ENCODE measurements at places on chromosomes 1 and 21.

DNA sequence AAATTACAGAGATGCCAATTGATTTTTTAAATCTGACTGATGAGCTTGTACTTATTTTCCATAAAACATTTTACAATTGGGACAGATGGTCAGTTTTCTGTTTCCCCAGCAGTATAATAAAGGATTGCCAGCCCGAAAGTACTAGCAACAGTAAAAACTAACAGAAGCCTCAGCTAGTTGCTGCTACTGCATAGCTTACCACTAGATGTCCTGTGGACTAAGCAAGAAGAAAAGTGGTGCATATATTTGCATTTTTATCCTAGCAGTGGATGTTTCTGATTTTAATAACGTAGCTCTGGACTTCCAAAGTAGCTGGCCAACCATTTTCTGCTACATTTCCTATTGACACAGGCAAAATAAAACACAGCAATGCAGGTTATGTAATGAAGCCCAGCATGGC lies 241.5 kb downstream of the BARHL2 start:
- no peak for DNase-seq

DNA sequence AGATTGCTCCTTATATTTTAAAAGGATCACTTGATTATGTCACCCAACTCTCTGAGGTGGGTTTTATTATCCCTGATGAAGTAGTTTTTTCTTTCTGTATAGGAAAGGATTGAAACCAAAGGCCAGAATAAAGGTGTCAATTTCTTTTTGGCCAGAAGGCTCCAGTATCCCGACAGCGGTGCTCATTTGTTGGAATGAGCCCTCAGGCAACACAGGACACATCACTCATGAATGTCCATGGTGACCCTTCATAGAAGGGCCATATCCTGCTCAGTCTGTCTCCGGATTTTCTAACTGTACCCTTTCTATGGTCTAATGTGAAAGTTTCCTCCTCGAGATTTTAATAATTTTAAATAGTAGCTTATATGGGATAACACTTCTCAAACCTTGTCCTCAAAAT lies 171.3 kb upstream of the USP24 start:
- no peak for DNase-seq

DNA sequence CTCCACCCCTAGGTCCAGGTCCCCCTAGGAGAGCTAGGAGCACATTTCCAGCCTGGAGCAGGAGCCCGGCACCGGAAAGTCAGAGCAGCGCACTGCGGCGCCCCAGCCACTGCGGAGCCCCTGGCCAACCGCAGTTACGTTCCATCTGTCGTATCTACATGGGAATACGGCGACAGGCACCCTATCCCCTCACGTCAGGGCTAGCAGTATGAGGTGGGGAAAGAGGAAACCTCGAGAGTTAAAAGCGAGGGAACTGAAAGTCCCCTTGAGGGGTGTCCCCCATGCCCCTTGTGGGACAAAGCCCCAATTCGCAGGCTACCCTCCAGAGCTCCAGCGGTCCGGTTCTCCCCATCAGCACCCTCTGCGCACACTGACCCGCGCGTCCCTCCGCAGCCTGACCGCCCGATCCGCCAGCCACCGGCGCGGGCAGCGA lies 995 bp downstream of the COLGALT2 start:
- DNase-seq = no peak

- DNase-seq = no peak
These were observed 490.5 kb upstream of the LRRC7 start for GRCh38 chr1:69077198-69077597.

DNA sequence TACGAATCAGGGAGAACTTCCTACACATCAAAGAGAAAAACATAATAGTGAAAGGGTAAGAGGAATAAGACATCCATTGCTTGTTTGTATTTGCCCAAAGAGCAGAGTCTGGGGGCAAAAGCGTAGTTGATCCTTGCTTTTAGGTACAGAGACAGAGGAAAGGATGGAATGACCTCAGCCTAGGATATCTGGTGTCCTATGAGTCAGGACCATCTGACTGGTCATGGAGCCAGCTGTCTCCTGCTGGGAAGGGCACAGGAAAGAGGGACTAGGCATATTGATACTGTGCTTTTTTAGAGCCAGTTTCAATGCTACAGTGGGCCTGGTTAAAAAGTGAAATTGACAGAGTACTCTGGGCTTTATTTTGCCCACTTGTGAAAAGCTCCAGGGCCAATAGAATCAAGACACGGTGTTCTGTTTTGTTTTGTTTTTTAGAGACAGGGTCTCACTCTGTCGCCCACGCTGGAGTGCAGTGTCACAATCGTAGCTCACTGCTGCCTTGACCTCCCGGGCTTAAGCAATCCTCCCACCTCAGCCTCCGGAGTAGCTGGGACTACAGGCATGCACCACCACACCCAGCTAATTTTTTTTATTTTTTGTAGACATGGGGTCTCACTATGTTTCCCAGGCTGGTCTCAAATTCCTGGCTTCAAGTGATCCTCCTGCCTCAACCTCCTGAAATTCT lies 3.2 kb downstream of the PLEKHO1 start:
- DNase-seq = no peak

- DNase-seq = no peak
These were observed 77.7 kb downstream of the SLC16A1 start for GRCh38 chr1:112878321-112878720.

DNA sequence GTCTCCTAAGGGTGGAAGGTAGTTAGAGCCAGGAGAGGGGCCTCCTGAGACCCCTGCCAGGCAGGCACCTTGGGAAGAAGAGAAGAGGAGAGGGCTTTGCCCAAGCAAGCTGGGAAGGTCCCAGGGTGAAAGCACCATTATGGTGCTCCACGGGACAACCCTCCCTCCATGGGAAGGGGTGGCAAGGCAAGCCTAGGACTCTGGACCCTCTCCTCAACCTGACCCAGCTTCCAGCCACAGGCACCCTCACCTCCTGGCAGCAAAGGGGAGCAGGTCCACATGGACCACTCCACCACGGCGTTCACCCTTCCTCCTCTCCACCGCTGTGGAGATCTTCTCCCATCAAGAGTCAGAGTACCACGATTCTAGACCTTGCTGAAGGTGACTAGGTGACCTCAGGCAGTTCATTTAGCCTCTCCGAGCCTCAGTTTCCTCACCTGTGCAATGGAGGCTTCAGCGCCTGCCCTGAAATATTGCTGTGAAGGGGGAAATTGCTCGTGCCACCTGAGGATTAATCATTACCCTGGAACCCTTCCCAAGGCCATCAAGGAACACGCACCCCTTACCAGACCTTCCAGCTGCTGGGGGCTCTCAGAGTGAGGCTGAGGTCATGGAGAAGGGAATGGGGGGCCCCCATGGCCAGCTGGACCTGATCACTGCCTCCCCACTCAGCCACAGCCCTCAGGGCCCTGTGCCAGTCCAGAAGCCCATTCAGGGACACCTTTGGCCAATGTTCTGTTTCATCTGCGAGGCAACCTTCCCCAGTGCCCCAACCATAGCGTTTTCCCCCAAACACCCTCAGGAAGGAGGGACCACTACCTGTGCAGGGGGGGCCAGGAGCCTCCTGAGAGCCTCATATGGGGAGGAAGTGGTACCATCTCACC lies 1.6 kb downstream of the RAP1GAP start:
- DNase-seq = no peak

- DNase-seq = no peak
These were observed 972 bp upstream of the ENTREP3 start for GRCh38 chr1:155256058-155256852.

DNA sequence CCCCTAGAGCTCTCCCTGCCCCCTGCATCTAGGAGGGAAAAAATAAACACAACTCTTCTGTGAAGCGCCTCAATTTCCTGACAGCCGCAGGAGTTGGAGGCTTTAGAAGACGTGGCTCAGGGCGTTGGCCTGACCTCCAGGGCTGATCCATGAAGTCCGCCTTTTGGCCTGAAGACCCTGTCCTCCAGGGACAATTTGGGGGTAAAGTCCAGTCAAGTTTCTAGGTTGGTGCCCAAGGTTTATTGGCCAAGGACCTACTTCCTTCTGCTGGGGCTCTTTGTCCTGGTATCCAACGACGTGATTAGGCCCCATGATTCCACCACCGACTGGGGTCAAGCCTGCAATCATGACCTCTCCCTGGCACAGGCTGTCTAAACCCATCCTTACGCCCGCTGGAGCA lies 54.9 kb downstream of the PTPRF start:
- no peak for DNase-seq

DNA sequence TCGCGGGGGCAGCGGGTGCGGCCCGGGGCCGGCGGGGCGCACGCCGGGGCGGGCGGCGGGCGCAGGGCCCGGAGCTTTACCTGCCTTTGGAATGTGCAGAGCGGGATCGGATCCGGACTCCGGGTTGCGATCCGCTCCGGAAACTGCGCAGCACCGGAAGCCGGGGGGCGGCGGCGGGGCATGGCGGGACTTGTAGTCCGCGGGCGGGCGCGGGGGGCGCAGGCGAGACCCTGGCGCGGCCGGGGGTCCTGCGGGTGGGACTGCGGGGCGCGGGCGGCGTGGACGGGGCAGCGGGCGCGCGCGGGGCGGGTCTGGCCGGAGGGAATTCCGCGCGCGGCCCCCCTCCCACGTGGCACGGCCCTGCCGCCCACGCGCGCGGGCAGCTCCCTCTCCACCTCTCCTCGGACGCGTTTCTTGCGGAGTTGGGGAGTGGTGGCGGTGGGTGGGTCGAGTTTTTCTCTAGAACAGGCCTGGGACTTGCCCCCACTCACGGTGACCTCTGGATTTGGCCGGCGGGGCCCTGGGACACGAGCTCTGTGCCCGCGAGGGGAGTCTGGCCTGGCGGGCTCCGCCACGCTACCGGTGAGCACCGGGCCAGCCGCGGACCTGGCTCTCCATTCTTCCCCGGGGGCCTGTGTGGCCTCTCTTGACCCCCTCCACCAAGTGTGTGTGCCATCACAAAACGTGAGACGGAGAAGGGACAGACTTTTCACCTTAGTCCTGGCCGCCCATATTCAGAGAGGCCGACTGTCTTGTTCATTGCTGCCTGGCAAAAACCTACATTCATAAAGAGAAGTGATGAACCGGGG lies at the start of gene PRDM15:
Gene PRDM15 (minus strand): TSS at position 155 of the 809 bp plus-strand sequence. CDS start 18,981 bp downstream, outside the sequence.
- DNase-seq = peak; percentile 73

DNA sequence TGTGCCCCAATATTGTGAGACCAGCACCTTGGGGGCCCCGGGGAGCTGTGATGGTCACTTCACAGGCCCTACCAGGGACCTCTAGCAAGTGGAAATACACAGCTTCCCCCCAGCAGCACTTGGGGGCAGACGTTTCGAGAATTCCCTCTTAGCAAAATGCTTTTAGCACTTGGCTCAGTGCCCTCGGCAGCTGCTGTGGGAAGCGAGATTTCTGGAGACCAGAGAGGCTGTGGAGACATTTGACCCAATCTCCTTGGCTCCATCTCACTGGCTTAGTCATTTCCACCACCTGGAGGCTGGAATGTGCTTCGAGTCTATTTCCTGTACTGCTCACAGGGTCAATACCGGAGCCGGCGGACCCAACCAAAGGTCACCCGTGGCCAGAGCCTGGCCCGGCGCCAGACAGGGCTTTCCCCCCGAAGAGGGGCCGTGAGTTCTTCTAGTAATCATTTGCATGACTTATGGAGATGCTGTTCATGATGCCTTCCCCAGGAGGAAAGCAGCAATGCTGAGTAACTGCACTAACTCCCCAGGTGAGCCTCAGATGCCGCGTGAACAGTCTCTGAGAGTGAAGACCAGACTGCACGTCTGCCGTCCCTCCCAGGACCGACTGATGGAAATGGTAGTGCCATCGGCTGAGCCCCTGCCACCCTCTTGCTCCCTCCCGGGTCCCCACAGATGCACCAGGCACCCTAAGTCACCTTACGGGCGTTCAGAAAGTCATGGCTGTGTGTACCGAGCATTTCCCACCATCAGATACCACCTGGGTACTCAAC lies 4.4 kb upstream of the C2CD2 start:
- DNase-seq = peak; percentile 35

GRCh38 chr21:42858185-42858847 lies 21.0 kb downstream of the WDR4 start:
- DNase-seq = no peak

DNA sequence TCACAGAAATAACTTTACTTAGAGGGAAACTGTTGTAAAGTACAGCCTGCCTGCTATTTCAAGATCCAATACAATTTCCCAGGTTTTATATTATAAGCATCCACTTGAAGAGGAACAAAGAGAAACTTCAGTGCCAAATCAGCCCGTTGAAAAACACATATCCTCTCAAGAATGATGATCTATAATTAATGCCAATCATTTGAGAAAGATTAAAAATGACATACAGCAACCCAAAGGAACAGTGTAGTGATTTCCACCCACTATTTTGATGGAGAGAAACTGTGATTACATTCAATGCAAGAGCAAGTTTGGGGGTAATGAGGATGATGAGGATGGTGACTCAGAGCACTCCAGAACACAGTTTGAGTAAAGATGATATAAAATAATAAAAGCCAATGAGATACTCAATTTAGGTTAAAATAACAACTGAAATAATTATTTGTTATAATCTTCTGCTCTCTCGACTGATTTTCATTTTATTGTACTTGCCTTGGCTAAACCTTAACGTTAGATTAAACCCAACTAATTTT lies 715.5 kb downstream of the NCAM2 start:
- no peak for DNase-seq

GRCh38 chr1:170599033-170599432 lies 64.9 kb upstream of the PRRX1 start:
- no peak for DNase-seq

Data from NCI-H187 (cell line).